ENCODE measurements at places on chromosomes 2 and 18.

DNA sequence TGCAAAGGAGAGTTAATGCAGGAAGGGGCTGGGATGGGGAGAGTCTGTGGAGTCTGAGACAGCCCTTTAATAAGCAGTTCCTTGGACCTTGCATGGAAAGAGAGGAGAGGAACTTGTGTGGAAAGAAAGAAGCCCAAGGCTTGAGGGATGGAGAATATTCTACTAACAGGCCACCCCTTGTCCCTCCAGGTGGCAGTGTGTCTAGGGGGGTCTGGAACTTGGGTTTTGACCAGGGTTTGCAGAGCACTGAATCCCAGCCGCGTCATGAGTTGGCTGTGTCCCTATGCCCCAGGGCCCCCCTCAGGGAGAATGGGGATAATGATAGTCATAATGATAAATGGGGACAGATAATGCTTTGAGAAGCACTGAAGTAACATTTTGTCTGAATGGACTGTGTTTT is 15.0 kb downstream of the TCF7L1 start:
- DNase-seq = no peak

DNA sequence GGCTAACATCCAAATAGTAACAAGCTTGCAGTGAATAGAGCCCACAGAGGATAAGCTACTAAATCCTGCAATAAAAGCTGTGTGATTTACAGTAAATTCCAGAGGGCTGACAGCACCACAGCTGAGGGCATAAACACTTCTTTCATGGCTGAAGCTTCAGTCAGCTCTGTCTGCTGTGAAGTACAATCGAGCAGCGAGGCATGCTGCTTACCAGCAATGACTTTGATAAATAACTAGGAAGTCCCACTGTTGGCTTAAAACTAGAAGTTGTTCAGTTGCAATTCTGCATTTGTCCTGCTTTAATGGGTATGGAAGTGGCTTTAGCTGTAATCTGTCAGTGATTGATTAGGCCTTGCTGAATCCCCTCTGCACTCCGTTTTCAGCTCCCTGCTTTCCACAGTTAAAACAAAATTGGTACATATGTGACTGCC is 65.2 kb upstream of the FIGN start:
- DNase-seq = no peak

DNA sequence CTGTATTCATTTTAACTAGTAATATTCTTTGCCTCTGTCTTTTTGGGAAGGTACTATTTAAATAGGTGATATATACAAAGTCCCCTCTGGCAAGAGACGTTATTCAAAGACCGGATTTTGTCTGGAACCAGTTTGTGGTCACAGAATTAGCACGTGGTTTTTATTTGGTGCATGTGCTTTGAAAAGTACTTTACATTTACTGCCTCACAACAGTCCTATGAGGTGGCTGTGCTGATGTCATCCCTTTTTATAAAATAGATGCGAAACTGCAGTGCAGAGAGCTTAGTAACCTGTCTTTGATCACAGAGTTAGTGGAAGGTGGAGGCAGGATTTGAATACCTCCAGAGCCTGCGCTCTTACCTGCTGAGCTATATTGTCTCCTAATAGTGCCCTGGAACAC is 4.0 kb downstream of the LPIN1 start:
- DNase-seq = no peak

DNA sequence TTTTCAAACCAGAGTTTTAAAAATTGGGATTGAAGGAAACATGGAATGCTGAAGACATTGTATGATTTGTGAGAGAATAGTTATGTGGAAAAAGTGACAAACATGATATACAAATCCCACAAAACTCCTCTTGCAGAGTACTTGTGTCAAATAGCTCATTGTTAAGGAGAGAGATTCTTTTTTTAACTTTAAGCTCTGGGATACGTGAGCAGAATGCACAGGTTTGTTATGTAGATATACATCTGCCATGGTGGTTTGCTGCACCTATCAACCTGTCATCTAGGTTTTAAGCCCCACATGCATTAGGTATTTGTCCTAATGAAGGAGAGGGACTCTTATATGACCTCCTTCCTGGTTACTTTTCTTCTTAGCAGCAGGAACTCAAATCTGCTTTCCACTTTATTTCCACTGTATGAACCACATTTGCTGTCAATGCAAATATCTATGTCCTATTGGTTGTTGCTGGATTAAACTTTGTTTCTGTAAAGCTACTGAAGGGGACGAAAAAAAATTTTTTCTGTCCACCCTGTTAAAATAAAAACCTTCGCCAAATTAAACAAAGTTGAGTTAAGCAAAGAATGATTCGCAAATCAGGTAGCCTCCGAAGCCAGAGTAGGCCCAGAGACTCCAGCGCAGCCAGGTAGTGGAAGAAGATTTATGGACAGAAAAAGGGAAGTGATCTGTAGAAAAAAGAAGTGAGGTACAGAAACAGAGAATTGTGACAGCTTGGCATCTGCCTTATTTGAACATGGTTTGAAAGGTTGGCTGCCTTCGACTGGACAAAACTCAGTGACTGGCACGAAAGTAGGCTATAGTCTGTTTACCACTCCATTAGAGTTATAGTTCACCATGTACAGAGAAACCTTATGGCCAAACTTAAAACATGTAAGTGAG is 430.1 kb upstream of the CHST9 start:
- no peak for DNase-seq

DNA sequence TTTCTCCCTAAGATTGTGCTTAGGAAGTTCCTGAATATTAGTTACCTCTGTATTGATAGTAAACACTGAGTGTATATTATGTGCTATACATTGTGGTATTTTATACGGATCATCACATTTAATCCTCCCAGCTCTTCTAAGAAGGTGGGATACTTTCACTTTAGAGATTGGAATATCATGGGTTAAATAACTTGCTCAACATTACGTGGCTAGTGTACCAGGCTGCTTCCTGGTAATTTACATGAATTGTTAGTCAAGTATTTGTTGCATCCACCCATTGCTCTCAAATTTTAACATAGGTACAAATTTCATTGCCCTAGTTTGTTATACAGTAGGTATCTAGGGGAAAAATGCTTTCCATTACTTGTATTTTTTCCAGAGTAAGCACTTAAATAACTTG is 21.4 kb downstream of the FAM98A start:
- no peak for DNase-seq

DNA sequence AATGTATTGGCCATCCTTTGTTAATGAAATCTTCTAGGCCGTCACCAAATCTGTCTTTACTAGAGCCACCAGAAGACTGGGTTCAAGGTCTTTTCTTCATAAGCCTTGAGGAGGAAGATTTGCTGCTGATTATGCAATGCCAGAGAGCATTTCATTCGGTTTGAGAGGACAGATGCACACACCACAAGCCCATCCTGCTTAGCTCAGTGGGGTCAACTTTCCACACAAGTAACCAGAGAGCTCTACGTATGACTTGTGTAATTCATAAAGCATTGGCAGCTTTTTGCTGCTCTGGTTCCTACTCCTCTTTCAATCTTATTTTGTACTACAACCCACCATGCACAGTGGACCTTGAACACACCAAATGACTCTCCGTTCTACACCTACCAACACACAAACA is 106.9 kb downstream of the OSR1 start:
- no peak for DNase-seq

- DNase-seq = no peak
These were observed 99.4 kb downstream of the CRIM1 start for GRCh38 chr2:36455011-36455410.

DNA sequence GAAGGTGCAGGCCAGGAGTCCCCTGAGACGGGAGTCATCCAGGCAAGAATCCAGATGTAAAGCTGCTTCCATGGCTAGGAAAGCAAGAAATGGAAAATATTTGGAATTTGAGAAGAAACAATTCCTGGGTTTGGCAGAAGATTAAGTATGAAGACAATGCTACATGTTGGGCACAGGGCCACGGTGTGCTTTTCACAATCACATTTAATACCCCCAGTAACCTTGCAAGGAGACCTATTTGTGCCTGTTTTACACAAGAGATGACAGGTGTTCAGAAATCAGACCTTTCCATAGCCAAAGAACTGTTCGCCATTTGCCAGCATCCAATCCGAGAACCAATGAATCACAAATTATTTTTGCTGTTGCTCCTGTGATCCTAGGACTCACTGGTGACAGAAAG is 50.5 kb downstream of the KCTD1 start:
- DNase-seq = no peak

DNA sequence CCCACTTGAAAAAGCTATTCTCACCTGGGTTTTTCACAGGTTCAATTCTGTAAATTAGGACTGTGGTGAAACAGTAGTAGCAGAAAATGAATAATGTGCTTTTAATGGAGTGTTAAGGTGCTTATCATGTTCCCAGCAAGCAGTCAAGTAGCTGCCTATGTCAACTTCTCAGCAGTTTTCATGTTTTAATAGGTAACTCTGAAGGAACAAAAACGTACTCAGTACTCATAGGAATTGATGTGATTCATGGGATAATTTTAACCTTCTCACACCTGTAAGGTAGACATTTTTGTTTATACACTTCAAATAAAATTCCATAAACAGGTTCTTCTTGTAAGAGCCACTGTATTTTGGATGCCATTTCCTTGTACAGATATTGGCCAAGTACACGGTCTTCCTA is 801.6 kb downstream of the MBD2 start:
- DNase-seq = no peak

DNA sequence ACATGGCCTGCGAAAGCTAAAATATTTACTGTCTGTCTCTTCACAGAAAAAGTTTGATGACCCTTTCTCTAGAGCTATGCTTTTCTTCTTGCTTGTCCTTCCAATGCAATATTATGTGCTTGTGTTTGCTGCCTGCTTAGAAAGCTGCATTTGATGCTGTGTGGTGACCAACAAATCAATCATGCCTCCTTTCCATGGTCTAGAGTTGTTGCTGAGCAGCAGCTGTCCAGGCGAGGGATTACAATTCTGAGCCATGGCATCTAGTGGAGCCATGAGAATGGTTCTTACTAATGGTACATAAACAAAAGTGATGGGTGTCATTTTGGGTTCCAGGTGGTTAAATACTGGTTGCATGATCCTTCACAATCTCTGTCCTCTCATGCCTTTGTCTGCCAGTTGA is 1142.1 kb downstream of the DPP10 start:
- no peak for DNase-seq

DNA sequence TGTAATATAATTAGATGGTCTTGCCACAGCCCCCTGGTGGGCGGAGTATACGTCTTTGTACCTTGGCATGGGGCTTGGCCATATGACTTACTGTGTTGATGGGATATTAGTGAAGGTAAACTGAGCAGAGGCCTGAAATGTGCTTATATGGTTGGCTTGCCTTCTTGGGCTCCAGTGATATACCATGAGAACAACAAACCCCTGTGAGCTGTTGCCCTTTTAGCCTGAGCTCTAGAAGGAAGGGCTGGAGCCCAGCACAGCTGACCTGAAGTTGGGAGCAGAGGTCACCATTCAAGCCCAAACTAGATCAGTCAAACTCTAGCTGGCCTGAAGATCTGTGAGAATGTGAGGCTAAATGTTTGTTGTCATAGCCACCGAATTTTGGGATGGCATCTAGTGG is 75.2 kb upstream of the CD302 start:
- DNase-seq = no peak

All from effector CD8-positive, alpha-beta T cell (primary cell).